AG20443 (cell line): ENCODE measurements at places on chromosomes 2 and 18.

DNA sequence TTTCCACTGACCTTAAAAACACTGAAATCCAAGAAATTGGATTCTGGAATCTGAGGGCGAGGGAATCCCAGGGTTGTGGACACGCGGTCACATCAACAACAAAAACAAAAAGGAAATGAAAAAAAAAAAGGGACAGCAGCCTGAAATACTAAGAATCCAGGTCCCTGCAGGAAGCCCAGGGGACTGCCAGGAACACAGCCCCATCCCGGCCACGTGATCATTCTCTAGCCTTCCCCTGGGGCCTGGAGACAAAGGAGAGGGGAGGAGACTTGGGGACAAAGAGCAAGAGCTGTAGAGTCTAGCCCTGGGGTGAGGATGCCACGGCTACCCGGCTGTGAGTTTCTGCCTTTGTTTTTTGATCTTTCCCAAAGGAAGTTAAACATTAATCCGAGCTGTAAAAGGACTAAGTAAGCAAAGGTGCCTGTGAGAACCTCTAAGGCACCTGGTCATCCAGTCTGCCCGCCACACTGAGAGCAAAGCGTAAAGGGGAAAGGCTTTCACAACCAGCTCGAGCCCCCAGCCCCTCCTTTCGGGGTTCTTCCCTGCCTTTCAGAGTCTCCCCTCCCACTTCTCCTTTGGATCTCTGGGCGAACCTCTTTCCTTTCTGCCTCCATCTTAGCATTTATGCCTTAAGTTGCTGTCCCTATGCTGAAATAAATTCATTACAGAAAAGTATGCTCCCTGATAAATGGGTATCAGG, 57.9 kb upstream of the MSH2 start:
- peak; percentile 66 for DNase-seq

DNA sequence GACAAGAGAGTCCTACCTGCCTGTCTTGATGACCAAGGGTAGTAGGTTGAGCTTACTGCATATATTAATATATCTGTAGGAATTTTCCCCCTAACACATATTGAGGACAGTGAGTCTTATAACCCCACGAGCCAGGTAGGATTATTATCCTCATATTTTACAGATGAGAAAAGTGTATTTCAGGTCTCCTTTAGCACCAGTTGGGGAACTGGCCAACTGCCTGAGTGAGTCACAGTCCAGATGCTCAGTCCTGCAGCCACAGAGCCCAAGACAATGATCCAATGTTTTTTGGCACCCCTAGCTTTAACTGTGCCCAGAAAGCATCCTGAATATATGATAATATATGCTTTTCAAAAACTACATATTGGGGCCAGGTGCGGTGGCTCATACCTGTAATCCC, 30.8 kb upstream of the GLS start:
- DNase-seq: peak; percentile 80

GRCh38 chr2:86211033-86211795, 12.0 kb downstream of the MRPL35 start:
- no peak for DNase-seq

DNA sequence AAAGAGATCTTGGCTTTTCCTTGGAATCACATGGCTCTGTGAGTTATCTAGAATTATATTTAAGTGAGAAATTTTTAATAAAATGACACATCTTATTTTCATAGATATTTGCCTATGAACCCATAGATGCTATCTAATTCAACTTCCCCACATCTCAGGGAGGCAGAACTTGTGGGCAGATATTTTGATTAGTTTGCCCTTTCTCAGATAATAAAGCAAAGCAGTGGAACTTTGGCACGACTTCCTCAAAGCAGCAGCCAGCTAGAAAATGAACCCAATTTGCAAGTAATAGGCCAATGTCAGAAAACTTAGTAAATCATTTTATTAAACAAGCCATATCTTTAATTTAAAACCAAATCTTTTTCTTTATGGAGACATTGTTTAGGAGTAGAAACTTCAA, 32.7 kb downstream of the RAB27B start:
- DNase-seq: no peak

- DNase-seq: no peak
Observed at GRCh38 chr2:200490001-200490400, 19.9 kb downstream of the KCTD18 start.

GRCh38 chr2:48467637-48468036, 62.3 kb upstream of the STON1 start:
- no peak for DNase-seq

GRCh38 chr2:26387189-26387588, 14.5 kb upstream of the DRC1 start:
- no peak for DNase-seq
